ENCODE measurements at places on chromosomes 16 and 17.

DNA sequence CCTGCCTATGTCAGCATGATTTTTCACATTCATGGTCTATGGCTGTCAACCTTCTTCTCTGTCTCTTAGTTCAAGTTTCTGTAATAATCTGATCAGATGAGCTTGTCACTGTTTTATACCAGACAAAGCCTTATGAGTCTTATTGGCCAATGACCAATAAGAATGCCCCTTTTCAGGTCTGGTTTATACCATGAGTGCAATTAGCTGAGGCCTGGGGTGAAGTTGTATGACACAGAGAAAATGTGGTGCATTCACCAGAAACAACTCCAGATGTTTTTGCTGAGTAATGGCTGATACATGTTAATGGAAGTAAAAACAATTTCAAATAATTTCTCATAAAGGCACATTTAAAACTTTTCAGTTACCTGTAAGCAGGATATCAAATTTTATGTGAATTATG is 218.6 kb upstream of the CDH8 start:
- DNase-seq, result no peak

DNA sequence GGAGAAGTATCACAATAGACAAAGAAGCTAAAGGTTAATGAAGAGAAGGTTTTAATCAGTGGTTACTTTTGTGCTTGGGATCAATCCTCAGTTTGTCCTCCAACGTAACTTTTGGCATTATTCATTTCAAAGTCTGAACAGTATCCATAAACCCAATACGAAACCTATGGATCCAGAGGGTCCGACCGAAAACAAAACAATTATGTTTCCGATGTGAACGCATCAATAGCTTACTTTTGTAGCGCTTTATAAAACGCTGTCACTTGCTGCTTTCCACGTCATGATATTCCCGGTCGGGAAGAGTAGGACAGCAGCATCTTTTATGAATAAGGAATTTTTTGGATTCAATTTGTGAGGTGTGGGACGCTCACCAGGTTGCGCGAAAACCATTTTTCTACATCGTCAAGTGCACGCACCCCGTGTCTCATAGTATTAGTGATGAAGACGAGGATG is 383.8 kb downstream of the ZFHX3 start:
- no peak for DNase-seq

- DNase-seq, result no peak
These were observed 1.2 kb downstream of the PRPF8 start for GRCh38 chr17:1683459-1683858.

- no peak for DNase-seq
These were observed 21.0 kb downstream of the VASN start for GRCh38 chr16:4392382-4393239.

DNA sequence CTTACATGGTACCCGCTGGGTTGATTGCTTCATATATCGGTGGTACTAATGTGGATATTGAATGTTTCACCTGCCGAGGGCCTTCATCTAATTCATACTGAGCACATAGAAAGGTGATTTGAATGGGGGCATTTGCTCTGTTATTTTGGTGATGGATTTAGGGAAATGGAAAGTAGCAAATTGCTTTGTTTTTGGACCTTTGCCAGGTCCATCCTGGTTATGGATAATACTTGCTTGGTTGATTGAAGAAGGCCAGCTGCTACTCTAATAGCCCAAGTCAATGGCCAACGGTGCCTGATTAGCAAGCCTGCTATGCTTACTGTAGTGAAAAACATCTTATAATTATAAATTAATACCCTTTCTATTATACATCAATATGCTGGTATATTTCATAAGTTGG is 253.6 kb downstream of the CDH13 start:
- DNase-seq, result no peak

GRCh38 chr17:82957469-82957795 is 117.6 kb upstream of the ZNF750 start:
- DNase-seq, result no peak

DNA sequence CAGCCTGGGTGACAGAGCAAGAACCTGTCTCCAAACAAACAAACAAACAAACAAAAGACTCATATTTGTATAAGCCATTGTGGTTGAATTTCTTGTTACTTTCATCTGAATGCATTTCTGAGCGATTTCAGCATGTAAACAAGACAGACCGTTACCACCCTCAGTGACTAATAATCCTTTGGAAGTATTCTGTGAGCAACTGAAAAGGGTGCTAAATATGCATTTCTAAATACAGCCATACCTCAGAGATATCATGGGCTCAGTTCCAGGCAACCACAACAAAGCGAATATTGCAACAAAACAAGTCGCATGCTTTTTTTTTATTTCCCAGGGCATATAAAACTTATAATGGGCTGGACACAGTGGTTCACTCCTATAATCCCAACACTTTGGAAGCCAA is 109.0 kb downstream of the USP31 start:
- DNase-seq, result no peak

- no peak for DNase-seq
These were observed 638 bp upstream of the LYZL6 start for GRCh38 chr17:35944151-35944550.

GRCh38 chr17:2361010-2361760 is 23.9 kb downstream of the SGSM2 start:
- no peak for DNase-seq

- no peak for DNase-seq
These were observed 79.6 kb upstream of the CACNG5 start for GRCh38 chr17:66755101-66755943.

DNA sequence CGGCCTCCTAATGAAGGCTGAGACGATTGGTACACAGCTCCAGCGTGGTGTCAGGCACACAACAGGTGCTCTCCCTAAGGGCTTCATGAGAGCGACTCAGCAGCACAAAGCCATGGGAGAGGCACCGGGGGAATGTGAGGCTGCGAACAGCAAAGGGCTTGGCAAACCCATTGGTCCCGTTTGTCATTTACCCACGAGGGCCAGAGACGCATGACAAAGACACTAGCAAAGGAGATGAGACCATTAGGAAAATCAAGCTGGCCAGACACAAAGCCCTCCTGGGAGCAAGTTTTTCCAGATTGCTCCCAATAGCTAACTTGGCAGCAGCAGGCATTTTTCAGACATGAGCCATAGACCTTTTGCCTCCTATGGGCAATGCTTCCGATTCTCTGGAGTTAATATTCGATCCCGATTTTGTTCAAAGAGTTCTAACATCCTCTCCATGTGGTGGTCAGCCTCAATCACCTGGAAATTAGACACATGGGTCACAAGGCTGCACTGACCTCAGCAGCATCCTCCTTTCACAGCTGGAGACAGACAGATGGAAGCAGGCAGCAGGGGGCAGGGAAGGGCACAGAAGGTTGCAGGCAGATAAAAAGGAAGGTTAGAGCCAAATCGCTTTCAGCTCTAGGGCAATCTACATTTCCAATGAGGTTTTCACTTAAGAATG is 38.2 kb downstream of the TK2 start:
- DNase-seq, result no peak

- no peak for DNase-seq
These were observed 8.2 kb downstream of the SLC6A2 start for GRCh38 chr16:55663765-55664677.

DNA sequence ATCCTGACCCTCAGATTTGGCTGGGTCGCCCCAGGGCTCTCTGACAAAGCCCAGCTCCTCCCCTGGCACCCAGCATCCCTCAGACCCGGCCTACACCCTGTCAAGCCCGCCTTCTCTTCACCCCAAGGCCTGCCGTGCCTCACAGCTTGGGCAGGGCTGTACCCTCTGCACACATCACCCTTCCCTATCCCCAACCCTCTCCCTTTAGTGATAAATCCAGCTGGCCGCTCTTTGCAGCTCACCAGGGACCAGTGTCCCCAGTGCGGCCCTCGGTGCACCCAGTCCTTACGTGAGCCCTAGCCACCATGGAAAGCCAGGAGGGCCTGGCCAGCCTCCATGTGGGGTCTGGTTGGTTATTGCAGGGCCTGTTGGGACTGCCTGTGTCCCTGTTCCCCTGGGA is 74.5 kb downstream of the RAI1 start:
- DNase-seq, result no peak

DNA sequence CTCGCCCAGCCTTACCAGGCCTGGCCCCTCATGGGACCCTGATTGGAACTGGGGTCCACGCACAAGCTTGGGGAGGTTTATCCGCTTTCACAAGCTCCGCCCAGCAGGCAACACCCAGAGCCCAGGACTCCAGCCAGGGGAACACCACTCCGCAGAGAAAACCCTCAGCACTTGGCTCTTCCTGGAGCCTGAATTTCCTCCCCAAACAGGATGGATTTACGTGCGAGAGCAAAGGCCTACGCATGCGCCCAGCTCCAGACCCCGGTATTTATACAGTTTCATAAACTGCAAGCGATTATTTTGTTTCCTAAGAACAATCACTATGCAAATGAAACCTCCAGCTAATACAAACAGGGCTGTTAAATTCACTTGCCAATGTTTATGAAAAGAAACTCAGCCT is 22.8 kb downstream of the ZNF423 start:
- no peak for DNase-seq

- no peak for DNase-seq
These were observed 644.6 kb downstream of the WWOX start for GRCh38 chr16:78744099-78744498.

DNA sequence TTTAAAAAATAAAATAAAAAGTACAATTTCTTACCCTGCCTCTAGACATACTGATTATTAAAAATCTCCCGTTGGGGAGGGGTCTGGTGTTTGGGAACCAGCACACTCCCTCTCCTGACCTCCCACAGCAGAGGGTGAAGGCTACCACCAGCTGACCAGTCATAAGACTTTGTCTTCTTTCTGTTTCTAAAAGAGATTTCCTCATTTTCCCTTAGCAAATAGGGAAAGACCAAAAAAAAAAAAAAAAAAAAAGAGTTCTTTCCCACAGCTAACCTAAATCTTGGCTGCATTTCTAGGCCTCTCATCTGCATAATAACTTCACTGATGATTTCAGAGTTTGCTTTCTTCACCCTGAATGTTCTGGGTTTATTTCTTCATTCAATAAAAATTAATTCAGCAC is 30.3 kb downstream of the CDK5RAP3 start:
- DNase-seq, result no peak
